Mesenchymal stem cell (in vitro differentiated cells and primary cell): ENCODE measurements at places on chromosomes 1 and 21.
A peak's percentile ranks its signal among the peaks of the same experiment; 100 is the strongest.

- no peak for DNase-seq
- H3K4me3 ChIP-seq = no peak overlapping the region
- H3K4me1 ChIP-seq = peaks cover 1% of the 10 kb centered on the region
- H3K36me3 ChIP-seq = peaks cover 11% of the 10 kb centered on the region
- H3K27me3 ChIP-seq = no peaks in the 10 kb centered on the region
- H3K27ac ChIP-seq = no peak overlapping the region
These were observed 32.3 kb downstream of the COG2 start for GRCh38 chr1:230674581-230674980.

DNA sequence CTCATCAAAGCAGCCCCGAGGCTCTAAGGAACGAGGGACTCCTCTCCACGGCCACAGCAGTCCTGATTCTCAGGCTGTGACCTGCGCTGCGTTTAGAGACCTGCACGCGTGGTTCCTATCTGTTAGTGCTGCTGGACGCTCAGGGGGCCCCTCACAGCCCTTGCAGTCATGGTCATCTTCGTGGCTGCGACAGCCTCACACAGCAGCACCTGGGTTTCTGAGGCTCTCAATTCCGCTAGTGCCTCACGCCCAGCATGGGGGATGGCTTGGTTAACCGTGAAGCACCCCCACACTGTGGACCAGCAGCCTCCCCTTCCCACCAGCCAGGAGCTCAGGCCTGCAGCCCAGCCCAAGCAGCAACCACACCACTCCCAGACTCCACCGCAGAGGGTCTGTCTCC, 7.8 kb downstream of the MORN1 start:
- H3K36me3 ChIP-seq = peaks cover 28% of the 10 kb centered on the region
- peaks cover 7% of the 10 kb centered on the region for H3K4me1 ChIP-seq
- H3K27me3 ChIP-seq = no peaks in the 10 kb centered on the region
- no peak overlapping the region for H3K4me3 ChIP-seq

- peak overlapping the region; percentile 99 for H3K27ac ChIP-seq
- H3K27me3 ChIP-seq = no peaks in the 10 kb centered on the region
- no peak for DNase-seq
- peaks cover 9% of the 10 kb centered on the region for H3K36me3 ChIP-seq
- H3K4me1 ChIP-seq = peaks cover 32% of the 10 kb centered on the region
These were observed 5.5 kb upstream of the PADI1 start for GRCh38 chr1:17199267-17200044.

- H3K4me3 ChIP-seq = no peak overlapping the region
- no peaks in the 10 kb centered on the region for H3K36me3 ChIP-seq
- no peak overlapping the region for H3K27ac ChIP-seq
- peak; percentile 63 for DNase-seq
- no peaks in the 10 kb centered on the region for H3K27me3 ChIP-seq
These were observed 33.6 kb downstream of the NUAK2 start for GRCh38 chr1:205287767-205288559.
